Left renal pelvis (tissue), 4 donors: ENCODE measurements at places on chromosomes 3 and 15. TPM values are rescaled to one million over a fixed set of nuclear protein-coding genes. Genes with fewer than 3 reads are reported as not detected.

The LMAN1L gene
- polyA plus RNA-seq, result not detected

The SNX33 gene
- polyA plus RNA-seq, result 18.1 TPM

DNA sequence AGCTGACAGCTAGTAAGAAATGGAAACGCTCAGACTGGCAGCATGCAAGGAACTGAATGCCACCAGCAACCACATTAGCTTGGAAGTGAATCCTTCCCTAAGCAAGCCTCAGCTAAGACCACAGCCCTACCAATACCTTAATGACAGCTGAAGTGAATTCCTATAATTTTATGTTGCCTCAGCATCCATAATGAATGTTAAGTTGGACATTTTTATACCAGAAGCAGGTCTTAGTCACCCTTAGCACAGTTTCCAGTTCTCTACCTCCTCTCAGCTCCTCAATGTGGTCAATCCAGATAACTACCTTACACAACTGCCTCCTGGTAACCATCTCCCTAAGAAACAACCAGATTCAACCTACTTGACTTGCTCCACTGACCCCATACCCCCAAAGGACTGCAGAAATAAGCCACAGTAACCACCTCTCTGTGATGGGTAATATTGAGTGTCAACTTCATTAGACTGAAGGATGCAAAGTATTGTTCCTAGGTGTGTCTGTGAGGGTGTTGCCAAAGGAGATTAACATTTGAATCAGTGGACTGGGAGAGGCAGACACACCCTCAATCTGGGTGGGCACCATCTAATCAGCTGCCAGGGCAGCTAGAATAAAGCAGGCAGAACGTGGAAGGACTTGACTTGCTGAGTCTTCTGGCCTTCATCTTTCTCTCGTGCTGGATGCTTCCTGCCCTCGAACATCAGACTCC lies 33.5 kb downstream of the NEDD4 start:
- no peak for DNase-seq

The SLCO2A1 gene
- polyA plus RNA-seq, result 3.9 TPM

GRCh38 chr15:31803388-31803884 lies 226.9 kb upstream of the CHRNA7 start:
- DNase-seq, result no peak

GRCh38 chr3:9732080-9732739 lies 675 bp downstream of the BRPF1 start:
- DNase-seq, result no peak

GRCh38 chr3:39812537-39812936 lies 3.1 kb downstream of the MYRIP start:
- DNase-seq, result no peak

DNA sequence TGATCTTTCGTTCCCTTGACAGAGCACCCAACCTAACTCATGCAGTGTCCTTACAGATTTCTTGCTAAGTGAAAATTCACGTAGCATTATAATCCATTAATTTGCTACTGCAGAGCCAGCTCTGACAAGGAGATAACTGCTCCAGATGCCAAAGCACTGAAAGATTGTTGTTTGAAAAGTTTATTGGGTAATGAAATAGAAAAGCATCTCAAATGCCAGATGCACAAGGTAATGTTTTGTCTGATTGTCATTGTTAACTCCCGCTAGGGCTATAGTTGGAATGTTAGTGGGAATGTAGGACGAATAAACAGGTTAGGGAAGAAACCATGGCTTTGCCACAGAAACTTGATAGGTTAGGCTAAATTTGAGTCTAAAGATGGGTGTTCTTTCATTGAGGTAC lies 20.2 kb upstream of the SLC2A2 start:
- no peak for DNase-seq

- DNase-seq, result no peak
Measured at GRCh38 chr3:102238362-102238761, 196.5 kb upstream of the ZPLD1 start.

The GPR149 gene
- polyA plus RNA-seq, result 0.55 TPM

The EPHB1 gene
- polyA plus RNA-seq, result 5.3 TPM

DNA sequence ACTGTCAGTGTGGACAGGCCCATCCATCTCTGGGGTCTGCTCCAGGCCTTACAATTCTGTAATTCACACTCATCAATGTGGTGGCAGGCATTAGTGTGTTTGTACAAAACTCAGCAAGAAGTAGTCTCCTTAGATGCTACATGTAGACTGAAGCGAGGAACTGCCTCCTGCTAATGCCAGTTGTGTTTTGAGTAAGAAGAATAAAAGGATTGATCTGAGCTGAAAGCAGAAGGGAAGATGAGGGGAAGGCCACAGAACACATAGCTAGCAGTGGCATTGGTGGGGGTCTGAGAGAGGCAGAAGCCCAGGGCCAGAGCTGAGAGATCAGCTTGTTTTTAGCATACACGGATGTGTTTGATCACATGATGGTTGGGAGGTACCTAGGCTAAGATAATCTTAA lies 144.1 kb downstream of the TIGIT start:
- no peak for DNase-seq

DNA sequence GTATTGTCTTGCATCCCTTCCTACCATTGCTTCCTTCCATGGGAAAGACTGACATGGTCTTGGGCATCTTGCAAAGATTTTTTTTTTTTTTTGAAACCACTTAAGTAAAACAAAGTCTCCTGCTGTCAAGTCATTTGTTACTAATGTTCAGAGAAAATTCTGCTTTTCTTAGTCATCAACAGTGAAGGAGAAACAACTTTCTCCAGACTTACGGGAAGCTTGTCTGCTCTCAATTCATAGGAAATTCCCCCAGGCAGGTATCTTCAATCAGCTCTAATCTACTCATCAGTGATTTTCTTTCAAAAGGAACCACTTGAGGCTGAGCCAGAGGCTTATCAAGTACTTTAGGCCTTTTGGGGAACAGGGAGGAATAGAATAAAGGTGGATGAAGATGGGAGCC lies 15.9 kb upstream of the DRD3 start:
- DNase-seq, result no peak

DNA sequence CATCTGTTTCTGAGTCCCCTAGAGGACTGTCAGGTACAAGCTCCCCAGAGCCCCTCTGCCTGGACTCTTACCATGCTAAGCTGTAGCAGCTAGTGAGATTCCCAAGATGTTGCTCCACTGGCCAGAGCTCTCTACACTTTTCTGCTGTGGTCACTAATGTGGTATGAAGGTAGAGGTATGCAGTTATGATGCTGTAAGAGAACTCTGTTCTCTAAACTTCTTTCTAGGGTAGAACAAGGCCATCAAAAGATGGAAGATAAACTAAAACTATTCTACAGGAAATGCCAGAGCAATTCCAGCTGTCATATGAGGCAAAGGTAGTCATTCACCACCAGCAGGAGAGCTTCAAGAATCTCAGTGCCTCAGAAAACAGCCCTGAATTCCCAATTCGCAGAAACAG lies 517.4 kb upstream of the ARRDC4 start:
- DNase-seq, result no peak

The CLDN16 gene
- 44.8 TPM for polyA plus RNA-seq

The ADAMTS7 gene
- polyA plus RNA-seq, result 38.1 TPM

The ZNF502 gene
- 13.5 TPM for polyA plus RNA-seq

The DNAH1 gene
- 9.8 TPM for polyA plus RNA-seq

The KIF23 gene
- 40.6 TPM for polyA plus RNA-seq

DNA sequence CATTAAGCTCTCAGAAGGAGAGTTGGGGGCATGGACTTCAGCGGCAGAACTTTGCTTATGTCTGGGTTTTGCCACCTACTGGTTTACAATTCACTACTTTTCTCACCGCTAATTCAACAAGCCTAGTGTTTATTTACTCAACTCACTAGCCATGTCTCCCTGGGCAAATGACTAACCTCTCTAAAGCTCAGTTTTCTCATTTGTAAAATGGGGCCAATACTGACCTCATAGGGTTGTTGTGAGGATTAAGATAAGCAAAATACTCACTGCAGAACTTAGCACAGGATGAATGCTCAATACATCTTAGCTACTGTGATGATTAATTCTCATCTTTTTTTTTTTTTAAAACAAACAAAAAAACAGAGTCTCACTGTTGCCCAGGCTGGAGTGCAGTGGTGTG lies 106.3 kb downstream of the CADPS start:
- no peak for DNase-seq

DNA sequence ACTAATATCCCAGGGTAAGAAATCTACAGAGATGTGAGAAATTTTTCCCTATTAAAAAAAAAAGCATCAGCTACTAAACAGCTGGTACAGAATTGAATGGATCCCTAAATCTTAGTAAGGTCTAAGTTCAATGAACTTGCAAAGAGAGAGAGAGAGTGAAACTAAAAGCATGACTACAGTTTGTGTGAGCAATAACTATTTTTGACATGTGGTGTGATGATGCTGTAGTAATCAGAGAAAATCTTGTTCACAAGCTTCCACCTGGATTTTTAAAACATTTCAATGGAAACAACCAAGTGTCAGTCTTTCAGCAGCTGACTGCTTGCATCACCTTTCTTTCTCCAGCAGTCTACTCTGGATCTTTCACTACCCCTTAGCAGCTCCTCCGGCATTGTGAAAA lies 45.2 kb upstream of the ABI3BP start:
- DNase-seq, result no peak

- no peak for DNase-seq
Measured at GRCh38 chr3:100080573-100080972, 33.7 kb downstream of the FILIP1L start.

DNA sequence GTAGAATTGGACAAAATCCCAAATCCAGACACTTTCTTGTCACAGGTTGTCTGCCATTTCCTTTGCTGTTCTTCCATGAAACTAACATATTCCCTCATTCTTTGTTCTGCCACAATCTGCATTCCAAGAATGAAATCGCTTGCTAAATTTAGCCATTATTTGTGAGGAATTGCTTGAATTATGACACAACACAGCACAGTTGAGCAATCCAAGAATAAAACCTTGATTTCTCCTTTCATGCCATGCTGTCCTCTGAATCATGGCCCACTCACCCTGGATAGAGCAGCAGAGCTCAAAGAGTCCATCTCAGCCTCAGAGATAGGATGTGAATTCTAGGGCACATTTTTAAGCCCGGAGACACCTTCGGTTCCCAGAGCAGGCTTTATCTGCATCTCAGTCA lies 35.2 kb upstream of the GREM1 start:
- DNase-seq, result no peak

The FANCD2OS gene
- not detected for polyA plus RNA-seq

The PODXL2 gene
- 25.7 TPM for polyA plus RNA-seq

DNA sequence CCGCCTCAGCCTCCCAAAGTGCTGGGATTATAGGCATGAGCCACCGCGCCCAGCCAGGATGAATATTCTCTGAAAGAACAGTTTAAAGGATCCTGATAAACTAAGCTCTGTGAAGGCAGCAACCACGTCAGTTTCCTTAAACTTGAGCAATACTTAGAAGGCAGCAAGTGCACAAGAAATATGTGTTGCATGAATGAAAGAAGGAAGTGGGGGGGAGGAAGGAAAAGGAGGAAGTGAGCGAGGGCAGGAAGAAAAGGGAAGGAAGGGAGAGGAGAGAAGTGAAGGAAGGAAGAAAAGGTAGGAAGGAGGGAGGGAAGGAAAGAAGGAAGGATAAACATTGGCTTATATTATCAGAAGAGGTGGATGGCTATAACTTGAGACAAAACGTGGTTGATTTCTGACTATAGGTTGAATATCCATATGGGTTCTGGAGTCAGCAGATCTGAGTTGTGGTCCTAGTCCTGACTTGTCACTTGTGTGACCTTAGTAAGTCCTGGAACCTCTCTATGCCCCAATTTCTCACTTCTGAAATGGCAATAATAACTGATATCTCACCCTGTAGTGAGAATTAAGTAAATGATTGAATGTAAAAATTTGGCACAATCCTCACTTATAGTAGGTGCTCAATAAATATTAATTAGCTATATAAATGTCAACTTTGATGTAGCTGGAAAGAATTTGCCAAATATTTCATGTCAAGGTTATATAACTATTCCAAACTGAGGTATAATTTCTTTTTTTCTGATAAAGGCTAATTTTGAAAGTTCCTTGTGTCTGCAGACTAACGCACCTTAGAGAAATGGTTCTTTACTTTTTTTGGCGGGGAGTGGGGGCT lies 12.0 kb upstream of the SEMA4B start:
- no peak for DNase-seq

GRCh38 chr3:146777941-146778340 lies 172.8 kb upstream of the PLSCR5 start:
- no peak for DNase-seq
